ENCODE measurements at places on chromosomes 11 and 22. TPM values are rescaled to one million over a fixed set of nuclear protein-coding genes. Genes with fewer than 3 reads are reported as not detected.

DNA sequence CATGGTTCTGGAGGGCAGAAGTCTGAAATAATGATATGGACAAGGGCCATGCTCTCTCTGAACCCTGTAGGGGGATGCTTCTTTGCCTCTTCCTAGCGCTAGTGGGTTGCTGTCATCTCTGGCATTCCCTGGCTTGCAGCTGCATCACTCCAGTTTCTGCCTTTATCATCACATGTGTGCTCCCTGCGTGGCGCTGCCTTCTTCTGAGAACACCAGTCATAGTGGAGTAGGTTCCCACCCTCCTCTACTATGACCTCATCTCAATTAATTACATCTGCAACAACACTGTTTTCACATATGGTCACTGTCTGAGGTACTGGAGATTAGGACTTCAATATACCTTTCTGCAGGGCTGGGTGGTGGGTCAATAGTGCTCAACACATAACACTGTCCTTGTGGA, 402.3 kb upstream of the NARS2 start:
- no peak for DNase-seq

The OR52H1 gene
- total RNA-seq, result not detected

DNA sequence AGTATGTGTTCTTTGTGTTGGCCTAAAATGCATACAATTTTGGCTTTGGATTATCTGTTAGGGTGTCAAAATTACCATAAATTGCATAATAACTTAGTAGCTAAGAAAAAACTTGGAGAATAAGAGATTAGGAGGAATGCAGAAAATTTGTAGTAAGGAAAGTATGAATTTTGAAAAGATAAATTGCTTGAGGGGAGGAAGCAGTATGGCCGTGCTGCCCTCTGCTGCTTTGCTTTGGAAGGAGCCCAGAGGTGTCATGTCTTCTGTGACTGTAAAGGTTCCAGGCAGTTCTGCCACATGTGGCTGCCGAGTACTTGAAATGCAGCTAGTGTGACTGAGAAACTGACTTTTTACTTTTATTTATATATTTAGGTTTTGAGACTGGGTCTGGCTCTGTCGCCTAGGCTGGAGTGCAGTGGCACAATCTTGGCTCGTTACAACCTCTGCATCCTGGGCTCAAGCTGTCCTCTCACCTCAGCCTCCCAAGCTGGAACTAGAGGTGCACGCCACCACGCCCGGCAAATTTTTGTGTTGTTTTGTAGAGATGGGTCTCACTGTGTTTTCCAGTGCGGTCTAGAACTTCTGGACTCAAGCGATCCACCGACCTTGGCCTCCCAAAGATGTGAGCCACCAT, 1.8 kb downstream of the ADSL start:
- peak; percentile 35 for DNase-seq

DNA sequence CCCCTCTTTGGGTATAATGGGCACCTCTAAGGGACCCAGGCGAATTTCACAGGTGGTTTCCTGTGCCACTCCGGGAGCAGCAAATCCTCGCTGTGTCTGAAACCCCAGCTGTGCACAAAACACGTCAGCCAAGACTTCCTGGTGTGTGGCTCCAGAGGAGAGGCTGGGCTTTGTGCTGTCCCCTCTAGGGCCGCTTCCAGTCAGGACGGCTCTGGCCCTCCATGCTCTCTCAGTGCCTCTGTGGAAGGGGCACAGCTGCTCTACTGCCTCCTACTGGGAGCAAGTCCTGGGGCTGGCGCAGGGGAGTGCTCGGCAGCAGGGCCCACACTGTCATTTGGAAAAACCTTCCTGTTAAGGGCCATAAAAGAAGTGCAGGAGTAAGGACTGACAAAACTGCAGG, 23.7 kb upstream of the ARFGAP3 start:
- no peak for DNase-seq

DNA sequence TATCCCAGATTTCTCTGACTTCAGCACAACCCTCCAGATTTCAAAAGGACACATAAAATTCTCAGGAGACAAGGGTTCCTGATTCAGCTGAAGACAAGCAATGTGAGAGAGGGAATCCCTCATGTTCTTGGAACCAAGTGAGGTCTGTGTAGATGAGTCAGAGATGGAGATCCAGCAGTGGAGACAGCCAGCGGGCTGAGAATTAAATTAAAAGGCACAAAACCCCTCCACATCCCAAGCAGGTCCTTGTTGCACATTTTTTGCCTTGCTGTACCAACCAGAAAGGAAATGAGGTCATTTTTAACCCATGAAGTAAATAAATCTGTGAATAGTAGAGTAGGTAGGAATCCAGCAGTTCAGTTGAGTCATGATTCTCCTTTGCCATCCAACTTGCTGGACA, 9.7 kb downstream of the MTNR1B start:
- DNase-seq, result no peak

DNA sequence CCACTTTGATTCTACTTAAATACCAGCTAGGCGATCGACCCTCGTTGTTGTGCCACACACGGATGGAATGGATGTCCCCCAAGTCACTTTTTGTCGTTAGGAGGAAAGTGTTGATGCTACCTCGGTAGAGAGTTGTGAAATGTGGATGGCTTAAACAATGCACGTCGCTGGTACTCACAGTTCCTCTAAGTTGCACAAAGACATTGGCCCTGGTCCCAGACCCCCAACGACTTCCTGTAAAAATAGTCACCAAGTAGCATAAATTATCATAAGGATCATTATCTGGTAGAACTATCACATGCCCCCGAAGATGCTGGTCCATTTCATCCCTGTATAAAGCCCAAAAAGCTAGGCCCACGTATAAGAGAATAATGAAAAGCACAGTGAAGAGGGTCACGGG, 3.8 kb downstream of the PKDREJ start:
- DNase-seq, result no peak

DNA sequence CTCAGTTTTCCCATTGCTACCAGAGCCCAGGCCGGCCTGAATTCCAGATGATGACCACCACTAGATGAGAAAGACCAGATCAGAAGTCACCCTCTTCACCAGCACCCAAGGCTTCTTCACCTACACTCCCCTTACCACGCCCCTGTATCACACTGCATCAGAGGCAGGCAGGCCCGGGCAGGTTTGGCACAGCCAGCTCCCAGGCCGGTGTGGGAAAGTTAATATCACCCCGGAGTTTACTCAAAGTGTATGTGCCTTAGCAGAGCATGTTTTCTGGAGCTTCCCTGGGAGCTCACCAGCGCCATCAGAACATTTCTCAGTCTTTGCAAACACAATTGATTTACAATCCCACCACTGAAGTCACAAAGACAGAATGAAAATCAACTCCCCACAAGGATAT, 47.5 kb upstream of the POU2AF1 start:
- peak; percentile 41 for DNase-seq

DNA sequence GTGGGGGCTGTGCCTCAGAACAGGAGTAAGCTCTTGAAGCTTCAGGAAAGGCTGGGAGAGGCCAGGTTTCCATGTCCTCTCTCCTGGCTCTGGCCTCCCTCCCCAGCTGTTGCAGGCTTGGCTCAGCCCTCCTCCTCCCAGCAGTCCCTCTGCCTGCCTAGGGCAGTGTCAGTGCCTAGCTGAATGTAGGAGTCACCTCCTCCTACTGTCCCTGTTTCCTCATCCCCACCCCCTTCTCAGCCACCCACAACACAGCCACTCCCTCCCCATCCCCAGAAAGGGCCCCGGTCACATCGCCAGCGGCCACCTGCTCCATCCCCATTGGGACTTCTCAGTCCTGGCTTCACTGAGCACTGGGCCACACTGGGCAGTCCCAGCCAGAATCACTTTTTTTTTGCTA, 2.9 kb upstream of the FBLN1 start:
- no peak for DNase-seq

GRCh38 chr11:8723711-8724110, 41.1 kb downstream of the RPL27A start:
- DNase-seq, result no peak

DNA sequence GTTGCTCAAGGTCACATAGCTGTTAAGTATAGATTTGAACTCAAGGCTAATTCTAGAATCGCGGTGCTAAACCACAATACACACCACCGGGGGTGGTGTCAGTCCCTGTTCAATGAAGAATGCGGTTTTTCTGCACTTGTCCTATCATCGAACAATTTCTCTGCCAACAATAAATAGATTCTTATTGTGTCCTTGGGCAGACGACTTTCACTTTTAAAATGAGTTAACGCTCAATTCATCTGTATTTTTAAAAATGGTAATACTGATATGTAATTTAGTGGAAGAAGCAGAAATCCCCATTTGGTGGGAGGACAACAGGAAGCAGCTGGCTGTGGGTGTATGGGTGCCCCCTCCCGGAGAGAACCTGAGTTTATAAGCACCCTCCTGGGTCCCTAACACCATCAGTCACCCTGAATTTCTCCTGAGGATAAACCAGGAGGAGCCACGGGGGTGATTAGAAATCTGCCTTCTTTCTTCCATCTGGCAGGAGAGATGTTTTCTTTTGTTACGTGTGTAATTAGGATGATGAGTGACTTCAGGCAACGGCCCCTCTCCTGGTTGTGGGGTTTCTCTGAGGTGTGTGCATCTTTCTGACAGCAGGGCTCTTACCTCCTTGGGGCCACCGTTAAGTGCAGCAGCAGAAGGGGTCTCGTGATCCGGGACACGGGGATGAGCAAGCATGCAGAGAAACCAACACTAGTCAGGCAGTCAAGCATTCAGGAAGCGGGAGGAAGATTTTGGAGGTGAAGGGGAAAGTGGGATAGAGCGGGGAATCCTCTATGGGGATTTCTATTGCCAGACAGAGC, 87.7 kb downstream of the GRAMD1B start:
- no peak for DNase-seq

- DNase-seq, result no peak
Observed at GRCh38 chr11:96396637-96397036, 6.8 kb downstream of the JRKL start.

GRCh38 chr22:40512426-40513136, 123.9 kb downstream of the MRTFA start:
- no peak for DNase-seq

DNA sequence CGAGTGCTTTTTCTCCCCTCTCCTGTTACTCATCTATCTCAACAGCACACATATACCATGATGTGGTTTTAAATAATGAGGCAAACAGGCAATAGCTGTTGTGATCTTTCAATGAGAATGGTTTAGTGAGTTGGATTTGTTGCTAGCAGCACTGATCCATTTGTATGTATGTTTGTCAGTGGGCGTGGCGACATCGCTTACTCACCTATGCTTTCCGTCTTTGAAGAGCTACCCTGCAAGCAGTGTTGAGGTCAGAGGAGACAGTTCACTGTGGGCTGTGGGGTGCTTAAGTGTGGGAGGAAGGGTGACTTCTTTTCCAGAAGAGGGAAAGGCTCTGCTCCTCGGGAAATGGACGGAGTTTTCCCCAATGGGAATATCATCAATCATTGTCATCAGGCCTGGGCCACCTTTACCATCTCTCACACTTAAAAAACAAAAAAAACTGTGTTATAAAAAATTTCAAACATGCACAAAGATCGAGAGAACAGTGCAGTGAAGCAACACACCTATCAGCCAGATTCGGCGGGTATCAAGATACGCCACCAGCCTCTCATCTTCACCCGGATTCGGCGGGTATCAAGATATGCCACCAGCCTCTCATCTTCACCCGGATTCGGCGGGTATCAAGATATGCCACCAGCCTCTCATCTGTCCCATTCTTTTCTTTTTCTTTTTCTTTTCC, 83.8 kb downstream of the TBC1D22A start:
- no peak for DNase-seq

DNA sequence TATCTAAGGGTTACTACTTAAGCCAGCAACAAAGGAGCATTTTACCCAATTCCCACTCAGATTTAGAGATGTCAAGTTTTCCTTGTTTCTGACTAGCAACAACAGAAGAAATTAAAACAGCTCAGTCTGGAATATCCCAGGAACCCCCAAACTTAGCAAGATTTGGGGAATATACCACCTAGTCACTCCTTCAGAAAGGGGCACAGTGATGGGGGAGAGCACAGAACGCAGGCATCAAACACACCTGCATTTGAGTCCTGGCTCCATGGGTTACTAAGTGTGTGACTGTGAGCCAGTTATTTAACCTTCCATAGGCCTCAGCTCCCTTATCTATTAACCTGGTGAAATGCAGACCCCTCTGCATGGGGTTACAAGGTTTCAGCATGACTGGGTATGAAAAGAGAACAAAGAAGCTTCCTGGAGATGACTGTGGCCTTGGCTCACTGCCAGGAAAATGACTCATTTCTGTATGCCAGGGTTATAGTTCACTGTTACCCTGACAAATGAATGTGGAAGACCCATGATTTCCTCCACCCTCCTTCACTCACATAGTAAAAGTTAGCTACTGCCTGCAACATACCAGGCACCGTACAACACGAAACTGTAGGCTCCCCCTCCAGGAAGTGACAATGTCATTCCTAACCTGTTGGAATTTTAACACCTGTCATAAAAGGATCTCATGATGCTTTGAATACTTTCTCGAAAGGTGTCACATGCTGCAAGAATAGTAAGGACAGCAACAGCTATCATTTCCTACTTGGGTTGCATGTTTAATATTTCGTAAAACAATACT, 79.6 kb downstream of the ME3 start:
- DNase-seq, result peak; percentile 99

The OVOL1 gene
- total RNA-seq, result 42.8 TPM

DNA sequence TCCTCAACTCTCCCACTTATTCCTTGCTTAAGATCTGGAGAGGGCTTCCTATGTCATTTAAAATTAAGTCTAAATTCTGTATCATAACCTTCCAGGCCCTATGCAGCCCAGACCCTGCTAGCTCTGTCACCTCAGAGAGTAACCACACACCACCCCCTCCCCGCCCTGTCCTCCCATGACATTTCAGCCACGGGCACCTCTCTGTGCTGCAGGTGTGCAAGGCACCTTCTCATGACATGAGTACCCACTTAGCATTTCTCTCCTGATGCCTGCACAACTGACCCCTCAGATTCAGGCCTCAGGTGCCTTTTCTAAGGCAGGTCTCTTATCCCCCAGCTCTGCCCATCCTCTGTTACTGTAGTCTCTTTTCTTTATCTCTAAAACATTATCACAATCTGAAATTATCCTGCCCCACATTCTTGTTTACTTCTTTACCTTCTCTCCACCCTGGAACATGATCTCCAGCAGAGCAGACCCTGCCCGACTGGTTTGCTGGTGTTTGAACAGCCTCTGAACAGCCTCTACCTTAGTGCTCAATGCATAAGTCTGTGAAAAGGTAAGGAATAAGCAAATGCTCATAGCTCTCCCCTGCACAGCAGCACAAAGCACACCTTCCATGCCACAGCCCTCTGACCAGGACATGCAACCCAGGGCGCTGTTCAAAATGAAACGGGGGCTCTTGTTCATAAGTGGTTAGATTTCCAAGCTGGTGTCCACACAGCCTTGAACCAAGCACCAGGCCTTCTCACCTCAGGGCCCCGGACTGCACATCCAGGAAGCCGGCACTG, 196.1 kb upstream of the B3GAT1 start:
- no peak for DNase-seq

DNA sequence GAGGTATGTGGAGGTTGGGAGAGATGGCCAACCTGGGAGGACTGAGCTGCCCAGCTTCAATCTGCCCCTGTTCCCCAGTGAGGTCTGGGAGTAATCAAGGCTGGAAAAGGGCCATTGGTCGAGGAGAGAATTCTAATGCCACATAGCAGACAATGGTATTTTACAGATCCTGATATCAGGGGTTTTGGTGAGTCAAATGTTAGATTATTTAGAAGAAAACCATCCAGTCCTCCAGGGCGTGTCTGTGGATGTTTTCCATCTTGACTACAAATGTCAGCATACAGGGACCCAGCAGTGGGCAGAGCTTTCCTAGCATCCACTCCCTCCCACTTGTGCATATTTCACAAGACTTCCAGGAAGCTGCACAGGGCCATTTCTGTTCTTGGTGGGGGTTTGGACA, 107.9 kb downstream of the SCN3B start:
- no peak for DNase-seq

The TENM4 gene
- total RNA-seq, result not detected

- DNase-seq, result no peak
Observed at GRCh38 chr11:134663506-134664313, 251.7 kb upstream of the B3GAT1 start.
